ENCODE measurements at places on chromosomes 7 and 10.

- DNase-seq = no peak
Measured at GRCh38 chr10:125631806-125632205, 51.2 kb downstream of the TEX36 start.

- no peak for DNase-seq
Measured at GRCh38 chr7:142485617-142486226, 227.9 kb upstream of the PRSS58 start.

GRCh38 chr10:105803206-105803605 lies 1162.1 kb downstream of the SORCS3 start:
- DNase-seq = no peak

DNA sequence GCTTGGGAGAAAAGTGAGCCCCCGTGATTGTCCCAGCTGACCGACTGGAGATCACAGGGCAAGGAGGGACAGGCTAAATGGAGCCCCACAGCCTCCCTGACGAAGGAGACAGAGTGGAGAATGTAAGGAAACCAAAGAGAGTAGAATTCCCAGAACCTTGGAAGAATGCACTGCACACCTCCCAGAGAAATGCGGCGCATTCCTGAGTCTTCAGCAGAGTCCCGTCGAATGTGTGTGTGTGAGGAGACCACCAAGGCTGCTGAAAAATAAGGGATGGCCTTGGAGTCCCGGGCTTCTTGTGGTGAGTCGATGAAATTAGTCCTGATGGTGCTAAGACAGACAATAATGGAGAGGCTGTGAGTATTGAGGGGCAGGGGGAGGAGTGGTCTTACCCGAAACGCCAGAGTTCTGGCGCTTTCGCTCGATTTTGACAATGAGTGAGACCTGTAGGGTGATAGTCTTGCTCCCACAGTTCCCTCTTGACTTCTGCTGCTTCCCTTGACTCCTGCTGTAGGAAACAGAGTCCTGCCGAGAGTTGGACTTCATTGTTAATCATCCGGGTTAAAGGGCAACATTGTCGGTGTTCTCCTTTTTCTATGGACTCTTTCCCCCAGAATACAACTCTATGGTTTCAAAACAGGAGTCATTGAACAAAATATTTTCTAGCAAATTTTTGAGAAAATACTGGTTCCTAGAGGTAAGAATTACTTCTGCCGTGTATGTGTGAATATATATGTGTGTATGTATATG lies 103.2 kb downstream of the CNNM2 start:
- DNase-seq = no peak

DNA sequence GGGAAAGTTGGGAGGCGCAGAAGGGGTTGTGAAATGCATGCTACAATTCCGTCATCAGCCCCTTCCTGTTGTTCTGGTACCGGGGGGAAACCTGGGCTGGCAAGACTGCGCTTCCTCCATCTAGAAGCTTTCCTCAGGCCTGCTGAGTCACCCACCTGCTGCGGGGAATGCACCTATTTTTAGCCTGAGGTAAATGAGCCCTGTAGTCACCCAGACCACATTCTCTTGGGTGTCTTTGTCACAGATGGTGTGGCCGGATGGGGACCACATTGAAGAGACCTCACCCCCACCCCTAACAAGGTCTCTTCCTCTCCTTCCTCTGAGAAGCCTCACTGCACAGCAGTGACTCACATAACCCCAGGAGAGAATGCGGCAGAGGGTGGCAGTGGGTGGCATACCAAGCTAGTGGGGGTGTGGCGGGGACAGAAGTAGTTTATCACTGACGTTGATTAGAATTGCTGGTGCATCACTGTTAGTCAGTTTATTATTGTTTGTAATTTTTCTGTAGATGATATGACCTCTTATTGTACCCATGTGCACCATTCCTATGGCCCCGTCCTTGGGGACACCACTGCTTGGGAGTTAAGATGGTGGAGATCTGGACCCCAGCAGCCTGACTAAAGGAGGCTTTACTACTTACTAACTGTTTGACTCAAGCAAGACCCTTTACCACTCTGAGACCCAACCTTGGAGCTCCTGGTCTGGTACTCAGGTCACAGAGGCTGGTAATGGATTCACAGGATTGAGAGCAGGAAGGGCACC lies 83.0 kb upstream of the DUSP5 start:
- DNase-seq = no peak

DNA sequence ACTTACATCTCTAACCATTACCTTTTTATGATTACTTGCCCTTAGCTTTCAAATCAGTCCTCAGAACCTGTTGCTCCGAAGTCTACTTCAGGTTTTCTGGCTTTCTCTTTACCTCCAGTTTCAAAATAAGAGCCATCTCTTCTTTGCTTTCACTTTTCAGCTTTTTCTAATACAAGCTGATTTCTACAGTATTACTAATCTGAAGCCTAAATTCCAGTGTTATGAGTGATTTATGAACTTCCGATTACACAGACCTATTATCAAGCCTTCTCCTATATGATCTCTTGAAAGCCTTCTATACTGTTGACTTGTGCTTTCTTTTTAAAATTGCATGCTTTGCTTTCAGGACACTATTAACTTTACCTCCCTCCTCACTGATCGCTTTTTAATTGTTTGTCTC lies 1307.8 kb upstream of the CELF2 start:
- DNase-seq = no peak

GRCh38 chr7:43639858-43640491 lies 57.1 kb downstream of the STK17A start:
- peak; percentile 77 for DNase-seq

DNA sequence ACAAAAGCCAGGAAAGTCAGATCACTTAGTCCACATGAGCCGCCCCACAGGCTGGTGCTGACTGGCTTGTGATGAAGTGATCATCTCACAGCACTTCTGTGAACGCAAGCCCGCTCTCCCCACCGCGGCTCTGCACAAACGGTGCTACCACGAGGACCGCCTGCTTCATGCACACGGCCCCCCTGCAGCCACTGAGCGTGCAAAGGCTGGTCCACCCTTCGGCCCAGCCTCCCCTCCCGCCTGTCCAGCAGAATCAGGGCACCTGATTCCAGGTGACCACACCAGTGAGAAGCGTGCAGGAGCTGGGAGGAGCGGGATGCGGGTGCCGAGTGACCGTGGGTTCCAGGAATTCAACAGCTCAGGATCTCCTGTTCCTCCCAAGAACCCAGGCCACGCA lies 32.2 kb downstream of the MAD1L1 start:
- DNase-seq = no peak

DNA sequence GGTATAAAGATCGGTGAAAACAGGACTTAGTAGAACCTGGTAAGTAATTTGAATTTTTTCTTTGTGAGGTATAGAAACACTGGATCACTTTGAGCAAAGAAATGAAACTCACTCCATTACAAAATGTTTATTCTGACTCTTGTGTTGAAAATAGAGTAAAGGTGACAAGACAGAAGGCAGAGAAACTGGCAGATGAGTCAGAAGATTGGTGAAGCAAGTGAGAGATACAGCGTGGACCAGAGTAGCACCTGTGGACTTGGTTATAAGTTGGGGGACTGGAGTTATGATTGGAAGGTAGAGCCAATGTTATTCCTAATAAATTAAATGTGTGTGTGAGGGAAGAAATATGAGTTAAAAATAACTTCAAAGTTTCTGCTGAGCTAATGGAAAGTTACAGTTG lies 620.9 kb downstream of the ZWINT start:
- no peak for DNase-seq

DNA sequence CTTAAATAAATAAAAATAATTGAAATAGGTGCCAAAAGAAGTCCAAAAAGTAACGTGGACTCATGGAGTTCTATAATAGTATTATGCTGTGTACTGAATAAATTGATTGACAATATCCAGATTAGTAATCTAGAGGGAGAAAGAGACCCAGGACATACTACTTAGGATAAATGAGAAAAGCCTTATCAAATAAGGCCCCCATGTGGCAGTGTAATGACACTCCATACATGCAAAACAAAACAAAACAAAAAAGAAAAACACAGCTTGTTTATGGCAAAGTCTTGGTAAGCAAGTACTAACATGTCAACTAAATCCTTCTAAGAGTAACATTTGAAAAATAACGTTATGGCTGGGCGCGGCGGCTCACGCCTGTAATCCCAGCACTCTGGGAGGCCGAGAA lies 3.6 kb upstream of the RUNDC3B start:
- peak; percentile 1 for DNase-seq

DNA sequence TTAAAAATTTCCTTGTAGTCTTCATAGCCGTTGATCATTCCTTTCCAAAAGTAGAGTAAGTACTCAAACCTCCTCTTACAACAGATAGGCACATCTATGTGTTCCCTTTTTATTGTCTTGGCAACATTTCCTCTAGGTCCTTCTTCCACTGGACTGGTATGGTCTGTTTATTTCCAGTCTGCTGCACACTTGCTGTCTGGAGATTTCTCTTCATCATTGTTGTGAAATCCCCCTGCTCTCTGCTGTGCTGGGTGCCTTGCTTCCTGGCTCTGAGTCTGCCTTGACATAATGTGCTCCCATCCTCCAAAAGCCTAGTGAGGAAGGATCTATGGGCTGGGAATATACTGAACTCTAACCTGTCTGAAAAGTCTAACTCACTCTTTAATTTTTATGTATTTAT lies 545.3 kb upstream of the VSTM2A start:
- no peak for DNase-seq

DNA sequence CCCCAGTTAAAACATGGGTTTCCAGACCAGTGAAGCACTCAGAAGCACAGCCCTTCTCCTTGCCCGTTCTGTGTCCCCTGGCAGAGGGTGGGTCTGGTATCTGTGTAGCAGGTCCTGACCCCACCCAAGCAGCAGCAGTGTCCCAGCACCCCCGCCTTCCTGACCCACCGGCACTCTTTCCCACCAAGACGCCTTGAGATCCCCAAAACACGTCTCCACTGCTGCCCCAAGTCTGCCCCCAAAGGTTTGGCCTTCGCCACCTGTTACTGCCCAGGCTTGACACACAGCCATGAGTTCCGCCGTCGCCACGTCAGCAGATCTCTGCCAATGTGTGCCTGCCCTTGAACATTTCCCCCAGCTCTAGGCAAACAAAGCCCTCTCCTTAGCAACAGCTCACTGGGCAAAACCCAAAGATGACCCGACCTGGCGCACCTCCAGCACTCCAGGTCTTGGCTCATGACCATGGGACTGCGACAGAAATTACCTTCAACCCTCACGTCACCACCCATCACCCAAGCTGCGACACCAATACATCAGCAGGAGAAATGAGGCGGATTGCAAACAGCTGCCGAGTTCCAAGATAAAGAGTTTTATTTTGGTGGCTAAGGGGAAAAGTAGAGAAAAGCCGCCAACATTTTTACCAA lies 75.6 kb downstream of the CTBP2 start:
- DNase-seq = peak; percentile 70

GRCh38 chr10:86644152-86644793 lies 10.1 kb upstream of the OPN4 start:
- DNase-seq = peak; percentile 28

DNA sequence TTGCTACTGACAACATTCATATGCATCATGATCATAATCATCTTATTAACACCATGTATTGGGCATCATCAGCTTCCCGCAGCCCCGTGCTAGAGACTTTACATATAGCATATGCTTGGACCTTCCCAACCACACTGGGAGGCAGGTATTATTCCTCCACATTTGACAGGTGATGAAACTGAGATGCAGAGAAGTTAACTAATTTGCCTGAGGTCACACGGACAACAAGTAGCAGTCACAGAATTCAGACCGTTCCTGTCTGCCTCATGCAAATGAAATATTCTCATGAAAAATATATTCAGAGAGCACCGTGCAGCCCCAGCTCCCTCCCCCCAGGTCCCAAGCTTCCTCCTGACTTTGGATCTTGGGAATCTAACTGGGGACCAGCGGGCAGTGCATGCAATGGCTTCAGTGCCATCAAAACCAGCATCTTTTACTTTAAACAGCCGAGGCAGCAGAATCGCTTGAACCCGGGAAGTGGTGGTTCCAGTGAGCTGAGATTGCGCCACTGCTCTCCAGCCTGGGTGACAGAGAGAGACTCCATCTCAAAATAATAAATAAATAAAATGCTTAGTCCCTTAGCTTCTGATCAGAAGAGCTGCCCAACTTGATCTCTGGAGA lies 112.2 kb upstream of the GPR26 start:
- no peak for DNase-seq

Measured in muscle of leg (tissue), 16 donors.